Skin of body (tissue), 3 donors: ENCODE measurements at places on chromosomes 6 and 20. TPM values are rescaled to one million over a fixed set of nuclear protein-coding genes. Genes with fewer than 3 reads are reported as not detected.

The CNBD2 gene
- 2.7 TPM for total RNA-seq

DNA sequence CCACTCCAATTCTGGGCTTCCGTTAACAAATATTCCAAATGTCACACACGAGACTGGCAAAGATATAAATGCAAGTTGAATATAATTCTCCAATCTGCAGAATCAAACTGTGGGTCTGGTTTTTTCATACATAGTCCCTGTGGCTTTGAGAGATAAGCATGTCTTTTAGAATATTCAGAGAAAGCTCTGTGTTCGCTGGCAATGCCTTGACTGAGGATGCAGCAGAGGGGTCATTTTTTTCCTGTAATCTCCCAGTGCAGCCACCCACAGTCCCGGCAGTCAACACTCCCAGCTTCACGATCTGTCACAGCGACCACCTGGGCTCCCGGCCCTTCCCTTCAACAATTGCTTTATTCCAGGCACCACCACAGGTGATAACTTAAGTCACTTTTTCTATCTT is 30.5 kb downstream of the MUC22 start:
- DNase-seq: no peak

- no peak for DNase-seq
These were observed 10.4 kb upstream of the GCNT2 start for GRCh38 chr6:10510592-10511367.

DNA sequence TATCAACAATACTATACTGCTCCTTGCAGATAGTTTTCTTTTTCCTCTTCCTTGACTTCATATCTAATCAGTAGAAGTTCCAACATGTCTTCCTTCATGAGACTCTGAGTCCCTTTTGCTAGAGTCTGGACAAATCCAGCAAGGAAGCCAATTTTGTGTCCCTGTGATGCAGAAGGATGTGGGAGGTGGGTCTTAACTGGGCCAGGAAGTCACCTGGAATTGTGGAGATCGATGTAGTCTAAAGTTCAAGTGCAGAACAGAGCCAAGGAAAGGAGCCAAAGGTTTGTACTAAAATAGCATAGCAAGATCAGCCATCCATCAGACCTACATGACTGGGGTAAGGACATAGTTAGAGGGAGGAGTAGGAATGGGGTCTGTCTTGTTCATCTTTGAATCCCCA is 37.6 kb downstream of the SPTLC3 start:
- DNase-seq: no peak

DNA sequence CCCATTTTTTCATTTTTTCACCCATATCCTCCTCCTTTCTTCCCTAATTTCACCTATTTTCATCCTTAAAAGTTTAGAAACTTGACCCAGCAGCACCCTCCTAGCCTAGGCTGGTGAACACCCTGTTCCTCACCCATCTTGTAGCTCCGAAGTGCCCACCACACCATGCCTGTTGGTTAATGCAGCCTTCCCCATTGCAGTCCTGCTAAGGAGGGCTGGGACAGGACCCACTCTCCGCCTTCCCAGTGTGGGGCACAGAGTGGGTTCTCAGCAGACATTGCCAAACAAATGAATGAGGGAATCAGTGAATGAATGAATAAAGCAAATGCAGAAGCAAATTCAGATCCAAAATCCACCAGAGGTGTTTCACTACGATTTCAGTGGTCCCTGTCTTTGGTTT is 45.7 kb downstream of the CTCFL start:
- no peak for DNase-seq

DNA sequence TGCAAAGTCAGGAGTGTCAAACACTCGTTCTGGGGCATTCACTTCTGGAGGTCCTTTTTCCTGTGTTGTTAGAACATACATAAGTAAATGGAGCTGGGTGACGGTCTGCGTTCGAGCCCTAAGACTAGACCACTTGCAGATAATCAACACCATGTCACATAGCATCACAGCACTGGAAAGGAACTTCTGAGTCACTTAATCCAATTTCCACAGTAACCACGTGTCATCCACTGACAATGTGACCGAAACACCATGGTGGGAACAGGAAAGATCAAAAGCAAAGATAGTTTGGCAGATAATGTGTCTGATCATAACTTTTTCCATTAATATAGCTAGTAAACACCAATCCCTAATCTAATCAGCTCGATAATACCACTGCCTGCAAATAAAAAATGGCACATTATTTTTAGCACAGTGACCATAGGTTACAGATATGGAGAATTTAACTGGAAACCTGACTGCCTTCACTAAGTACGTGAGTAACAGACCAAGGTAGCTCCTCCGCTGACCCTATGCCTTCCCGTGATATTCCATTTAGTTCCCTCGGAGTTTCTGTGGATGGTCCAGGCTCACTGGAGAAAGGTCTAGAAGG is 34.8 kb downstream of the WRNIP1 start:
- no peak for DNase-seq

DNA sequence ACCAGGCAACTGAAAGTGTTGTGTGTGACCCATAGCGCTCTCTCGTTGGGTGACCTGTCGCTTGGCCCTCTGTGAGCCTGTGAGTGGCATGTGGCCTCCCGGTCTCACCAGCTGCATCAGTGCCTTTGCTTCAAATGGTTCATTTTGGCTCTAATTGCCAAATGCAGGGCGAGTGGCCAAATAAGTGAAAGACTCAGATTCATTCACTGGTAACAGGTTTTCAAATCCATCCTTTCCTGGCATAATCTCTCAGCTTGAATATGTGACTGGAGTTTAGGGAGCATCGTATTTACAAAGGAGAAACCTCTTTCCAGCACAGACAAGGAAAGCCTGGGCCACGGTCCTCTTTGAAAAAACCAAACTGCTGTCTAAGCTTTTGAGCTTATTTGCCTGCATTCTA is 321.6 kb upstream of the QKI start:
- DNase-seq: no peak

GRCh38 chr6:44869321-44869897 is 458.7 kb upstream of the RUNX2 start:
- DNase-seq: no peak

GRCh38 chr6:135743476-135743875 is 108.0 kb upstream of the PDE7B start:
- DNase-seq: no peak

DNA sequence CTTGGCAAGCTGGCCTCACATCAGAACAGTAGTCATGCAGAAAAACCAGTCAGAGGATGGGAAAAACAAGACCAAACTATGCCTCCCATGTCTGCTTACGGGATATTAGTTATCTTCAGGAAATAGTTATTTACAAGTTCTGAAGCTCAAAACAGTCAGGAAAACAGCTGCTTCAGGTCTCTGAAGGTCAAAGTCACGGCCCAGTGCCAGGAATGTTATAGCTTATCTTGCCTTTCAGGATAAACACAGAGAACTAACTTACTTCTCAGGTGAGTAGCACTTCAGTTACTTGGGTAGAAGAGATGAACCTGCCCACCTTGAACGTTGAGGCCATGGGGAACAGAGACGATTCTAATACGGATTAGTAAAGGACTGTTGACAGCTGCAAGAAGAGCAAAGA is 310.7 kb downstream of the KIF16B start:
- DNase-seq: no peak
